ENCODE measurements at places on chromosomes 3 and 15. TPM values are rescaled to one million over a fixed set of nuclear protein-coding genes. Genes with fewer than 3 reads are reported as not detected.

Gene SLC24A5
- not detected for total RNA-seq

Gene DAZL
- total RNA-seq = not detected

Gene EIF5A2
- total RNA-seq = 4.2 TPM

Gene ZNF860
- total RNA-seq = 2.2 TPM

Gene EFHB
- total RNA-seq = 4.2 TPM
